Fibroblast of skin of right quadriceps (primary cell): ENCODE measurements at places on chromosomes 11 and 22.

GRCh38 chr11:80593648-80594374 lies 1153.0 kb upstream of the TENM4 start:
- peak; percentile 24 for DNase-seq

DNA sequence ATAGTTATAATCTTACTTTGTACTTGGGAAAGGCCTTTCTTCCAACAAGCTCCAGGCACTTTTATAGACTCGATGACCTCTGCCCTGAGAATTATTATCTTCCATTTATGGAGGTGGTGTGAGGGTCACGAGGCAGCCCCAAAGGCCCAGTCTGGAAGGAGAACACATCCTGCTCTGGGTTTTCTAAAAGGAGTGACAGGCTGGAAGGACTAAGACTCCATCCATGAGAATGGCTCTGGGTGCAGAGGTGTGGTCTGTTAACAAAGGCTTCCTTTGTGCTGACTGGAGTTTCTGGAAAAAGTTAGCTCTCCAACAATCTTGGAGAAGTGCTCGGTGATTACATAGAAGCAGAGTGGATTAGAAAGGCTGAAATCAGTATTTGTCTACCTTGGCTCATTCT lies 74.7 kb upstream of the SESN3 start:
- DNase-seq: no peak

DNA sequence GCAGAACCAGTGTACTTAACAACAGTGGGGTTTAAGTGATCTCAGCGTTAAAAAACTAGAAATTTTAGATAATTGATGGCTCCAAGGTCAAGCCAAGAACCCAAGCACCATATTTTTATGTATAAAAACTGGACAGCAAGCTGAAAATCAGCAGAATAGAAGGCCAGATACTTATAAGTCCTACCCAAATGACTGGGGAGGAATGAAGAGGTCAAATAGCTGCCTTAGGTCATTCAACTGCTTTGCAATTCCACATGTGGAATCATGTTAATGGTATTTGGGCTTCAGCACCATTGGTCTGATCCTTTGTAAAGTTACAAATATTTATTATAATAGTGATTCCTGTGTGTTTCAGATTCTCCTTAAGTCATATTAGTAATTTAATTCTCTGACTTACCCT lies 108.4 kb downstream of the FAT3 start:
- peak; percentile 50 for DNase-seq

GRCh38 chr11:77191429-77191822 lies 63.4 kb downstream of the MYO7A start:
- DNase-seq: no peak

DNA sequence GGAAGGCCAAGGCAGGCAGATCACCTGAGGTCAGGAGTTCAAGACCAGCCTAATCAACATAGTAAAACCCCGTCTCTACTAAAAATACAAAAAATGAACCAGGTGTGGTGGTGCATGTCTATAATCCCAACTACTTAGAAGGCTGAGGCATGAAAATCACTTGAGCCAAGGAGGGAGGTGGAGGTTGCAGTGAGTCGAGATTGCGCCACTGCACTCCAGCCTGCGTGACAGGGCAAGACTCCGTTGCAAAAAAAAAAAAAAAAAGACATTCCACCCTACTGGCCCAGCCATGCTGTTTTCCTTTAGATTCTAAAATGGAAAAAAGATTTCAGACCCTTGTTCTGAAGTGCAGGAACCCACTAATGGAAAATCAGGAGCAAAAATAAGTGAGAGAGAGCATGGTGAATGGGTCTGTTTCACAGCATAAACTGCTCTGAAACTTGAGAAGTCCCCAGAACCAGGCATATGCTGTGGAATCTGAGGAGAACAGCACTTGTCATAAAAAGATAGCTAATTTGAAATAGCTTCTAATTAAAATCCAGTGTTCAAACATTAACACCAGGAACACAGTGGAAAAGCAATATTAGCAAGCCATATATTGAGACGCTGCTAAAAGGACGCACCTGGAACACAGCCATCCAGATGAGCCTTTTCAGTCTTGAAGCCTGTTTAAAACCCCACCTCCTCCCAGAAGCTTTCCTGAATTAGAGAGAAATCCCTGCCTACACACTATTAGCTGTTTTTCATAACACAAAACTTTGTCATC lies 66.3 kb upstream of the CHRM4 start:
- peak; percentile 6 for DNase-seq

- peak; percentile 83 for DNase-seq
Measured at GRCh38 chr11:131867457-131868257, 497.2 kb downstream of the NTM start.

DNA sequence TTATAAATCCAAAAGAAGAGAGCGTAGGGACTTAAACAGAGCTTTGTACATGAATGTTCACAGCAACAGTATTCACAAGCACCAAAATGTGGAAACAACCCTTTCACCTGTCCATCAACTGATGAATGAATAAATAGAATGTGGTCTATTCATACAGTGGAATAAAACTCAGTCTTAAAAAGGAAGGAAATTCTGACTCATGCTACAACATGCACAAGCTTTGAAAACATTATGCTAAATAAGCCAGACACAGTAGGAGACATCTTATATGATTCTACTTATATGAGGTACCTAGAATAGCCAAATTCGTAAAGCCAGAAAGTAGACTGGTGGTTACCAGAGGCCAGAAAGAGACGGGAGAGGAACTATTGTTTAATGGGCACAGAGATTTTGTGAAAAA lies 74.3 kb downstream of the SHANK2 start:
- no peak for DNase-seq

- peak; percentile 90 for DNase-seq
Measured at GRCh38 chr22:38218661-38219622, 17.1 kb downstream of the MAFF start.

DNA sequence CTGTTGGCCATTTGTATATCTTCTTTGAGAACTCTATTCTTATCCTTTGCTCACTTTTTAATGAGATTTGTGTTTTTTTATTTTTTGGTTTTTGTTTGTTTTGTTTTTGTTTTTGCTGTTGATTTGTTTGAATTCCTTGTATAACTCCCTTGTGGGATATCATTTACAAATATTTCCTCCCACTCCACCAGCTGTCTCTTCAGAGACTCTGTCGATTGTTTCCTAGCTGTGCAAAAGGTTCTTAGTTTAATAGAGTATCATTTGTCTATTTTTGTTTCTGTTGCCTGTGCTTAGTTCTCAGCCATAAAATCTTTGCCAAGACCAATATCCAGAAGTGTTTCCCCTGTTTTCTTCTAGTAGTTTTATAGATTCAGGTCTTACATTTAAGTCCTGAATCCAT lies 82.4 kb downstream of the ARHGAP32 start:
- no peak for DNase-seq

DNA sequence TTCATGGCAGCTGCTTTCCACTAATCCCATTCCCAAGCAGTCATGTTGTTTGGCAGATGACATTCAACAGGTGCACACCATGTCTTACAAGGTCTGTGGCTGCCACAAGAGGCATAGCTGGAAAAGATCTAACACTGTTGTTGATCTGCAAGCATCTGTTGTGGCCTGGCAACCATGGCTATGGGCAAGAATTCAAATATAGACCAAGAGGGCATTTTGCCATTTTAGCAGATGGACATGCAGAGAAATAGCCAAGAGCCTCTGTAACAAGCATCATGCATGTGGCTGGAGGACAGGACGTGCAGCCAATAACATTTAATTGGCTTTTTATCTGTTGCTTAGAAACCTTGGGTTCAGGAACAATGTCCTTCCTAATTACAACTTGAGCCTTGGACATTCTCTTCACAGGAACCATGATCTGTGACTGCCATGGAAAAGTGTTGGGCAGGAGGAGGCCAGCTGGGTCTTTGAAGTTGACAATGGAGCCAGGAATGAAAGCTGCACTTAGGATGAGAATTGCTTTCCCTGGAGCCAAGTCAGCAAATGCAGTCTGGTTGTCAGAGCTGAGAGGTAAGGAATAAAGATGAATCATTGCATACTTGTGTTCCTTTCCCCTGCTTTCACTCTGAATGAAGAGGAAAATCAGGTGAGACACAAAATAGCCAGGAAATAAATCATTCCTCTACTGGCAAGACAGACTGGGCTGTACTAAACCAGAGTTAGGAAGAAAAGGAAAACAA lies 113.6 kb upstream of the ANO5 start:
- no peak for DNase-seq

GRCh38 chr22:40533712-40534378 lies 102.7 kb downstream of the MRTFA start:
- DNase-seq: peak; percentile 90

DNA sequence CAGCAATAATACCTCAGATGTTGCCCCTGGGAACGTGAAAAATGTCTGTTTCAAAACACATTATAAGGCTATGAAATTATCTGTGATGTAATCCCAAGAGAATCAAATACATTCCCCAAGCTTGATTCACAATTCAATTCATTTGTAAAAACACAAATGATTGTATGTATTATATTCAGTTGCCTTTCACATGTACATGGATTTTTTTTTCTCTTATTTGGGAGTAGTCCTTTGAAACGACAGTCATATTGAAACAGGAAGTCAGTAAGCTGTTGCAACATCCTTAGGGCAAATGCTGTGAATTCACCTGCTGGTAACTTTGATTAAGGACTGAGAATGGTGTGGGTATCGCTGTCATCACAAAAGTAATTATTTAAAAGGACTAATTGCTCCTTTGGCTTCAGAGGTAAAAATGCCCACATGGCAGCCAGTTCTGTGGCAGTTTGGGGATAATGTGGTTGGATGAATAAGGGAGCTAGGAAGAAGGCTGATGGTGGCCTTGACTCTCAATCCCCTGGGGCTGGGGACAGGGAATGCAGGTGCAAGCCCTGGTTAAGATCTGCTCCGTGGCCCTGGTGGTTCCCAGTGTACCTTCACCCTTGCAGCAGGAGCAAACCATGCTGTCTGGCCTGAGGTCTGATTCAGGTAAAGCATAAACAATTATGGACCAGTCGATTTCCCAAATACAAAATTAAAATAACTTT lies 13.2 kb downstream of the EHF start:
- DNase-seq: peak; percentile 46

DNA sequence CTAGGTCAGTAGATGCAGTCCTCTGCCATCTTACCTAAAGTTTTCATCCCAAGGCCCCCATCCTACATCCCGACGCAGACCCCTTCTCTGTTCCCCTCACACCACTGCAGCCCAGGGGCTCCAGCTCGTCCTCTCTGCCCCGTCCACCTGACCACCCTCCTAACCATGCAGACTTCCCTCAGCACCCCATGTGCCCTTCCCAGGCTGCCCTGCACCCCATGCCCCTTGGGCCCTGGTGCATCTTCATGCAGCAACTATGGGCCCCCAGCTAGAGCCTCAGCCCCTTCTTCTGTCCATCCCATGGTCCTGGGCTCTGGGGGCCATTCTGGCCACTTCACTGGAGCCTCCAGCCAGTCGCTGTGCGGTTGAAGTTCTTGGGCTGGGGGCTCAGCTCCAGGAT lies 2.9 kb downstream of the PRR33 start:
- no peak for DNase-seq

DNA sequence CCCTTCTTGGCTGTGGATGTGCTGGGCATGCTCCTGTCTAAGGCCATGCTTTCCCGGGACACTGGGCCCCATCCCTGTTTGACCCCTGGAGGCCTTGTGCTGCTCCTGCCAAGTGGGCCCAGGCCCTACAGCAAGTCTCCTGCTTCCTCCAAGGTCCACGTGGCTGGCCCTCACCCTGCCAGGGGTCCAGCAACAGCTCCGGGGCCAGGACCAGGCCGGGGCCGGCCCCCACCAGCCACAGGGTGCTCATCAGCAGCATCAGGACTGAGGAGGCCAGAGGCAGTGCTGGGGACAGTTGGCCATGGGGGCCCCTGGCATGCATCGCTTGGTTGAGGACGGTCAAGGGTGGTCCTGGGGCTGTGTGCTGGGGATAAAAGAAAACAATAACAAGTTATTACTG lies 2.5 kb downstream of the RHBDD3 start:
- DNase-seq: no peak

GRCh38 chr22:23053912-23054530 lies 16.3 kb upstream of the GNAZ start:
- no peak for DNase-seq

DNA sequence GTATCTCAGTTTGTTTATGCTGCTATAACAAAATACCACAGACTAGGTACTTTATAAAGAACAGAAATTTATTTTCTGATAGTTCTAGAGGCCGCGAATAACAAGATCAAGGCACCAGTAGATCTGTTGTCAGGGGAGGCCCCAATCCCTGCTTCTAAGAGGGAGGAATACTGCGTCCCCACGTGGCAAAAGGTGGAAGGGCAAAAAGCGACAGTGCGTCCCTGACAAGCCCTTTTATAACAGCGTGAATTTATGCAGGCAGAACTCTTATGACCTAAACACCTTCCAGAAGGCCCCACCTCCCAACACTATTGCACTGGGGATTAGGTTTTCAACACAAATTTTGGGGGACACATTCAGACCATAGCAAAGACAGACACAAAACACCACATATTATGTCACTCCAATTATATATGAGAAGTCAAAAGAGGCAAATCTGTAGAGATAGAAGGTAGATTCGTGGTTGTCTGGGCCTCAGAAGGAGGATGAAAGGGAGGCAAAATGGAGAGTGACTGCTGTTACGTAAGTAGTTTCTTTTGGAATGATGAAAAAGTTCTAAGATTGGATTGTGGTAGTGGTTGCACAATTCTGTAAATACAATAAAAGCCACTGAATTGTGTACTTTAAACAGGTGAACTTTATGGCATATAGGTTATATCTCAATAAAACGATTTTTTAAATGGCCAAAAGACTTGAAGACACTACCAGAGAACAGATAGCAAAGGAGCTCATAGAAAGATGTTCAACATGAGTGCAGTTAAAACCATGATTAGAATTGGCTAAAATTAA lies 30.1 kb upstream of the TNRC6B start:
- no peak for DNase-seq

DNA sequence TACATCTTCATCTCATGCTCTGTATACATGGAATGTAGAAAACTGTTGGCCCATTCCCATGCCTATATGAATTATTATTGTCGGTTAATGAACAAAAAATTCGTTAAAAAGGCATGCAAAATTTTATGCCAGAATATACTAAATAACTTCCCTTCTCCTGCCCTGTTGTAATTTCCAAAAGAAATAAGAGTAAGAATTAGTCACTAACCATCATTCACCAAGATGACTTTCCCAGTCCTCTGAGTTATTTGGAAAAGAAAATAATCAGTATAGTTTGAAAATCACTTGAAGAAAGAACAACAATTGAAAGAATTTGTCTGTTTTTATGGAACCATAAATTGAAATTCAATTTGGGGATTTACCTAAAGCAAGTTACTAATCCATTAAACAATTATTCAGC lies 1149.1 kb upstream of the RAG2 start:
- DNase-seq: peak; percentile 5

- DNase-seq: peak; percentile 8
Measured at GRCh38 chr11:34508524-34508923, 5.1 kb downstream of the ELF5 start.

DNA sequence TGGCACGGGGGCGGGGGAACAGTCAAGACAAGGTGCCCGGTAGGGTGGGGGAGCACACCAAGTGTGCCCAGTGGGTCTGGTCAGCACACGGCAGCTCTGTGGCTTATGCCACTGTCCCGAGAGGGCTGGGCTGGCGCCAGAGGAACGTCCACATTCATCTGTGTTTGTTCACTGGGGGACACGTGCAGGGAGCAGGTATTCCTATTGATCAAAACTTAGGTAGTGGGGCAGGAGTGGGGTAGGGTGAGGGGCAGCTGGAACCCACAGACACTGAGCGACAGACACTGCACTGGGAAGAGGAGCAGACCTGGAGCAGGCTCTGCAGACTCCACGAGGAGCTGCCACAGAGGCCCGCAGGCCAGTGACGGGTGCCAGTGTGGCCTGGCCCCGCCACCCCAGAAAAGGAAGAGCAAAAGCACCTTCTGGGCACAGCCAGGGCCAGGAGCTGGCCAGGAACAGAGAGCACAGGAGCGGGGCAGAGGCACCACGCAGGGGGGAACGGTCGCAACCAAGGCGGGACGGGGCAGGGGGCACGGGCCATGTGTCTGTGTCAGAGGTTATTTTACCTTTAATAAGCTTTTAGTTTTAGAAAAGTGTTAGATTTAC lies 2.1 kb upstream of the MOB2 start:
- DNase-seq: no peak
